ENCODE measurements at places on chromosomes 16 and 17.

DNA sequence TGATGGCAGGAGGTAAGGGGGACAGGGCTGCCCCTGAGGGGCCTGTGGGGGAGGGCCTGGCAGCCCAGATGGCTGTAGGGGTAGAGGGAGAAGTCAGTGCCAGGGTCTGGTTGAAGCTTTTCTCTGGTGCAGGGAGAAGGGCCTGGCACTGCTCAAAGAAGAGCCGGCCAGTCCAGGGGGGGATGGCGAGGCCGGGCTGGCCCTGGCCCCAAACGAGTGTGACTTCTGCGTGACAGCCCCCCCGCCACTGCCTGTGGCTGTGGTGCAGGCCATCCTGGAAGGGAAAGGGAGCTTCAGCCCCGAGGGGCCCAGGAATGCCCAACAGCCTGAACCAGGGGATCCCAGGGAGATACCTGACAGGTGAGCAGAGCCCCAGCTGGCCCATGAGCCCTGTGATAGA, 2.8 kb upstream of the NOL3 start:
- no peak for DNase-seq

GRCh38 chr16:50961952-50962351, 189.1 kb downstream of the SALL1 start:
- no peak for DNase-seq

- DNase-seq: peak; percentile 27
Observed at GRCh38 chr16:77414752-77415231, 20.0 kb downstream of the ADAMTS18 start.

DNA sequence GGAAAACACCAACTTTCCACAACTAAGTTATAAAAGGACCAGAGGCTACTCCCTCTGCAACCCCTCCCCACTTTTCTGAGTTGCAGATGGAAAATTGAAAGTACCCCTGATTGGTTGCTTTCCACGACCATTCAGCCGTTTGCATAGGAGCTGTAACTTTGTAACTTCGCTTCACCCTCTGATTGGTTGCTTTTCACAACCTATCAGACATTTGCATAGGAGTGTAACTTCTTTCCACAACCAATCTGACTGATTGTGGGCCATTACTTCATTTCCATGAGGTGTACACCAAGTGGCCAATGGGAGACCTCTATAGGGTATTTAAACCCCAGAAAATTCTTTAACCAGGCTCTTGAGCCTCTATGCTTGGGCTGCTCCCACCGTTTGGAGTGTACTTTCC, 644.1 kb downstream of the WWOX start:
- DNase-seq: no peak

- no peak for DNase-seq
Observed at GRCh38 chr16:84732674-84733352, 33.0 kb downstream of the USP10 start.

DNA sequence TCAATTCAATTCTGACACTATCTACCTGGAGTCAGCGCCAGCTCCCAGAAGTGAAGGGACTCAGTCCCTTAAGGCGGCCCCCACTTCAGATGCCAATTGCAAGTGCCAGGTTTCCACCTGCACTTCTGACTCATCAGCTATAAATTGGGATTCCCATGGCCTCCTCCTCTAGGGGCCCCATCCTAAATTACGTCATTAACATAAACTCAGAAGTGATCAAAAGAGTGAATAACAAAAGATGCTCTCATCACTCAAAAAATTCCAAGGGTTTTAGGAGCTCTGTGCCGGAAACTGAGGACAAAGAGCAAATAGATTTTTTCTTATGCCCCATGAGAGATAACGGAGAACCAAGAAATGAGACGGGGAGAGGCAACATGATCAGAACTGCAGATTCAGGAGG, 148.6 kb upstream of the IRX6 start:
- no peak for DNase-seq

DNA sequence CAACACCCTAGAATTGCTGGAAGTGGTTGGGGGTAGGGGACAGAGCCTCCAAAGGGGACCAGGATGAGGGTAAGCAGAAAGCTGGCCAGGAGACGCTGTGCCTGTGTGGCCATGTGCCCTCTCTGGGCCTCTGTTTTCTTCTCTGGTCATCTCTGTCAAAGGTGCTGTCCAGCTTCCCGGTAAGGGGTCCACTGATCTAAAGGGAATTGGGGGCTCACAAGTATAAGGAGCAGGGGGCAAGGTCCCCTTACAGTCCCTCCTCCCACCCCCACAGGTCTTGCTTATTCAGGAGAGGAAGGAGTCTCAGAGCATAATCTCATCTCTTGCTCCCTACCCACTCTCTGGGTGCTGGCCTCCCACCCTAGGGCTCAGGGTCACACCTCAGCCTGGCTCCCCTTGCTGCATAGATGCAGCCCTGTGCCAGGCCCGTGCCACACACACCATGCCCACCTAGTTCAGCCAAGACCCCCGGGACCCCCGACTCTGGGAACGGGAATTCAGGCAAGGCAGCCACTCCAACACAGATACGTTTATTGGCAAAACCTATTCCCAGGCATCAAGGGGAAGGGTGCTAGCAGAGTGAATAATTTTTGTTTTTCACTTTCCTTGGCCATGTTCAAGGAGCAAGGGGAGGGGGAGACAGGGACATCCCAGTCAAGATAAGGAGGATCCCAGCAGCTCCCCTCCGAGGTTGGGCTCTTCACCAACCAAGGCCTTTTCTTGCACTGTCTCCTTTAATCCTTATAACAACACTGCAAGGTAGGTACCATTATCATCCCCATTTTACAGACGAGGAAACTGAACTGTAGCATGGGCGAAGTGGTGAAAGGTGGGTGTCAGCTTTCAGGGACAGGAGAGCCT, 19.8 kb downstream of the SLC4A1 start:
- DNase-seq: no peak

- DNase-seq: no peak
Observed at GRCh38 chr17:81991684-81992305, 14.4 kb downstream of the ASPSCR1 start.

- peak; percentile 23 for DNase-seq
Observed at GRCh38 chr17:45221081-45222013, at the start of gene FMNL1. Gene FMNL1, plus strand, starts transcription at chr17:45221885. Its CDS starts 240 bp downstream, at chr17:45222125.

DNA sequence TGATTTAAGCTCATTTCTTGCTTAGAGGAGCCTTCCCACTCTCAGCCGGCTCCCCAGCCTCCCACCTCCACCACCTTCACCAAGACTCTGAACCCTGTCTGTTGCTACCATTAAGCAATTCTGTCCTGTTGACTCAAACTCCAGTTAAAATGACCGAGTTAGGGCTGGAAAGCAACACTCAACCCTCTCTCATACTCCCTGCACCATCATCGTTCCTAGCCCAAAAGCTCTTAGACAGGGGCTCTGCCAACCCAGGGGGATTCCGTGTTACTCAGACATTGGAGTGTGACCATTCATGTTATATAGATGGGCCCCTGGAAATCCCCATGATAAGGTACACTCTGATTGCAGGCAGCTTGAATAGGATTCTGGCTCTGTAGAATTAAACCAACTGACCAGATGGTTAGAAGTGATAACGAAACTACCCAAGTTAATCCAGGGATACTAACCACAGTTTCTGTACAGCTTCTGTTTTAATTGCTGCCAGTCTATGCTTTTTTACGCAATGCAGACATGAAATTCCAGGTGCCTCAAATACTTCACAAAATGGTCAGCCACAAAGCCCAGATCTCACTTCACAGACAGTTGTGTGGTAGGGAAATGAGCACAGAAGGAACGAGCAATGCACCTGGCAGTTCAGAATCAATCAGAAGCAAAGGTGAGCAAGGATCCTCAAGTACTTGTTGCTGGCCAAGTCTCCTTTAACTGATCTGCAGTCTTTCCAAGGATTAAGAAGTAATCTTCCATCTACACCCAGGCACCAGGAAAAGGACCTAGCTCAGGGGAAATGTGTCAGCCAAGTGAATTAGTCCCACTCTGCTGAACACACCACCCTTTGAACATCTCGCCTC, 2.1 kb downstream of the SSTR2 start:
- no peak for DNase-seq

DNA sequence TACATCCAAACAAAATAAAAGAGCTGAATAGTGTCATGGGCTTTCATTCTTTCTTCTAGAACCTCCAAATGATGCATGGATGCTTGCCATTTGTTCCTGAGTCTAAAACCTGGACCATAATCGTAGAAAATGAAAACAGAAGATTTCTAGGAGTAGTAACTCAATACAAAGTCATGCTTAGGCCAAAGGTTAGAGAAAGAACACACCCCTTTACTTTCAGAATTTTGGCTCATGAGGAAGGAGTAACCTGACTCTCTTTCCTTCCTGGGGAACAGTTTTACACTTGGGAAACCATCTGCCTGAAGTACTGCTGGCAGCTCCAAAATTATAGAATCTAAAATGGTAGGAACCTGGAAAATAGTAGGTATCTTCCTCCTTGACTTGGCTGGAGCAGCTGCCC, 137.2 kb downstream of the SNX11 start:
- DNase-seq: no peak

- no peak for DNase-seq
Observed at GRCh38 chr16:13898233-13898632, 21.7 kb upstream of the ERCC4 start.

- DNase-seq: no peak
Observed at GRCh38 chr16:69840975-69841374, 78.8 kb downstream of the WWP2 start.

DNA sequence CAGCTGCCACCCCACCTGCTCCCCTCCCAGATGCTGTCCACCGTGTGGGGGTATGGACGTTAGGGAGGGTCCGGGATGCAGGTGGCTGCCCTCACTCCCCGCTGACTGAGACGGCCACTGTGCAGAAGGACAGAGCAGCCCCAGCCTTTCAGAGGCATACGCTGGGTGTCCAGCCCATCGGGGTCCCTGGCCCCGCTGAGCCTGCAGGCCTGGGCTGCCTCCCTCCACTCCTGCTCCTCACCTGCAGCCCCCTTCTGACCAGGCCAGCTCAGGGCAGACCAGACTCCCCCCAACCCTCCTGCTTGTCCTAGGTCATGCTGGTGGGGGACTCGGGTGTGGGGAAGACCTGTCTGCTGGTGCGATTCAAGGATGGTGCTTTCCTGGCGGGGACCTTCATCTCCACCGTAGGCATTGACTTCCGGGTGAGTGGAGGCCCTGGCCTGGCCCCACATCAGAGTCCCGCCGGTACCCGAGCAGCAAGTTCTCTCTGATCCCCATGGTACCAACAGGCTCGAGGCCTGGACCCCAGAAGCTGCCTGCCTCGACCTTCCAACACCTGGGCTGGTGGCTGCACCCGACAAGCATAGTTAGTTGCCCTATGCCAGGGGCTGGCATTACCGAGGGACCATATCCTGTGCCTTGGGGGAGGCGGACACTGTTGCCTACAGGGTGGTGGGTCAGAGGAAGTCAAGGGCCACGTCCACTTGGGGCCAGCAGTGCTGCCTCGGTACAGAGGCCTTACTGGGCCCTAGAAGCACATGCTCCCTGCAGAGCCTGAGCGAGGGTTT, 1.4 kb downstream of the RAB26 start:
- DNase-seq: no peak

DNA sequence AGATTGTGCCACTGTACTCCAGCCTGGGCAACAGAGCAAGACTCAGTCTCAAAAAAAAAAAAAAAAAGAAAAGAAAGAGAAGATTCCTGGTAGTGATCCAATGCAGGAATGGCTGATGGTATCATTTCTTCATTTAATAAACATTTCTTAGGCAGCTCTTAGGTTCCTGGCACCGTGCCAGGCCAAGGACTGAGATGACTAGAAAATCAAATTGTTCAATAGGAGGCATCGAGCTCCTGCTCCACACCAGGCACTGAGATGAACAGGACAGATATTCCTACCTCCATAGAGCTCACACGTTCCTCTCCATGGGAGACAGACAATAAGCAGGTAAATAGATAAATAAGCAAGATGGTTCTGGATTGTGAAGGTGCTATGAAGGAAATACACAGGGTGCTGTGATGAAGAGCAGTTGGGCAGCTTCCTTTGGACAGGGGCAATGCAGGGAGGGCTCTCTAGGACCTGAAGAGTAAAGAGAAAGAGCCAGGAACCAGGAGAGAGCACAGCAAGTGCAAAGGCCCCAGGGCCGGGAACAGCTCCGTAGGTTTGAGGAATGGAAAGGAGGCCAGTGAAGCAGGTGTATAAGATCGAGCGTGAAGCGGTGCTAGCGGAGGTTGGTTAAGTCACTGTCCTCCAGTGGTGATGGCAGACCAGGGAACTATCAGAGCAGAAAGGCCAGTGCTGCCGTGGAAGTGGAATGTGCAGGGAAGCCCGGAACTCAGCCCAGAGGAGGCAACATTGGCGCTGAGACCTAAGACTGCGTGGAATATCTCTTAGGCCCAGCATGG, 26.5 kb upstream of the CRHR1 start:
- no peak for DNase-seq

DNA sequence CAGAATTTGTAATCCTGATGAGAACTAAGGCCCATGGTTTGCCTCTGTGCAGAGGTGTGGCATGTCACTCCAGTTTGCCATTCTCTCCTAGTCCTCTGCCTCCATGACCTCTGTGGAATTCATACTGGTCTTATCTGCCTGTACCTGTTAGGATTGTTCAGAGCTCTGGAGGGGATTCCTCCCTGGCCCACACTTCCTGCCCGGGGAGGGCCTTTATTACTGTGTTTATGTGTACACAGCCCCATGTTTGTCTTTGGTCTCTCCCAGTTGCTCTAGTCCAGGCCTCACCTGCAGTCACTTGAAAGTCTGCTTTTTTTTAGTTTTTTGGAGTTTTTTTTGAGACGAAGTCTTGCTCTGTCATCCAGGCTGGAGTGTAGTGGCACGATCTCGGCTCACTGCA, 36.4 kb downstream of the RHBDL3 start:
- no peak for DNase-seq

GRCh38 chr16:84500531-84500930, 3.9 kb downstream of the MEAK7 start:
- no peak for DNase-seq

DNA sequence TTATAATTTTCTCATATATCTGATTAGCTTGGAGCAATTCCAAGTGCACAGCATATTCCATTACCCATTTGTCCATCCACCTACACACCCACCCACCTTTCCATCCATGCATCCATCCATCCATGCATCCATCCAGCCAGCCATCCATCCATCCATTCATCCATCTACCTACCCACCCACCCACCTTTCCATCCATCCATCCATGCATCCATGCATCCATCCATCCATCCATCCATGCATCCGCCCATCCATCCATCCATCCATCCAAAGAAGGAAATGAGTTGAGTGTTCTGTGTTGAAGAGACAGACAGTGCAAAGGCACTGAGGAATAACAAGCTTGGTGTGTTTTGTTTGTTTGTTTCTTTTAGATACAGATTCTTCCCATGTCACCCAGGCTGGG, 78.7 kb upstream of the FAM20A start:
- no peak for DNase-seq

DNA sequence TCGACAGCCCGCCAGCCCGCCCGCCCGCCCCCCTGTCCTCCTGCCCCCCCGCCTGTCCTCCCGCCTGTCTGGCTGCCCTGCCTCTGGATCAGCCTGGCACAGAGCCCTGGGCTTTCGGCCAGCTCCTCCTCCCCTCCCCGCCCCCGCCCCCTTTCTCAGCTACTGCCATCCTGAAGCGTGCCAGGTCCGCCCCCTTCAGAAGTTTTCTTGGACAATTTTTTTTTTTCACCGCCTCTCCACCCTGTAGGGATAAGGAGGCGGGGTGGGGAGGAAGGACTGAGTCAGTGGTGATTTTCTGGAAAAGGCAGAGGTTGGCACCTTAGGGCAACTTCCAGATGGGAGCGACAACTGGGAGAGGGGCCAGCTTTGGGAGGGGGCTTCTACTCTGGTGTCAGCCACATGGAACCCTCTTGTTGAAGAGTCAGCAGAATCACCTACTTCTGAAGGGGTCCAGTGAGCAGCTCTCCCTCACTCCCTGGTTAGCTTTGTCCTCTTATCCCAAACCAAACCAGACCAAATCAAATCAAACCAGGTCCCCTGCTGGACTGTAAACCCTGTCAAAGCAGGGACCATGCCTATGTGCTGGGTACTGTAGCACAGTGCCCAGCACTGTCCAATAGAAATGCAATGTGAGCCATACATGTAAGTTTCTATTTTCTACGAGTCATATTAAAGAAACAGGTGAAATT, 19.7 kb downstream of the IGF2BP1 start:
- DNase-seq: peak; percentile 30
